ENCODE measurements at places on chromosomes 1 and 21.
A peak's percentile ranks its signal among the peaks of the same experiment; 100 is the strongest.

DNA sequence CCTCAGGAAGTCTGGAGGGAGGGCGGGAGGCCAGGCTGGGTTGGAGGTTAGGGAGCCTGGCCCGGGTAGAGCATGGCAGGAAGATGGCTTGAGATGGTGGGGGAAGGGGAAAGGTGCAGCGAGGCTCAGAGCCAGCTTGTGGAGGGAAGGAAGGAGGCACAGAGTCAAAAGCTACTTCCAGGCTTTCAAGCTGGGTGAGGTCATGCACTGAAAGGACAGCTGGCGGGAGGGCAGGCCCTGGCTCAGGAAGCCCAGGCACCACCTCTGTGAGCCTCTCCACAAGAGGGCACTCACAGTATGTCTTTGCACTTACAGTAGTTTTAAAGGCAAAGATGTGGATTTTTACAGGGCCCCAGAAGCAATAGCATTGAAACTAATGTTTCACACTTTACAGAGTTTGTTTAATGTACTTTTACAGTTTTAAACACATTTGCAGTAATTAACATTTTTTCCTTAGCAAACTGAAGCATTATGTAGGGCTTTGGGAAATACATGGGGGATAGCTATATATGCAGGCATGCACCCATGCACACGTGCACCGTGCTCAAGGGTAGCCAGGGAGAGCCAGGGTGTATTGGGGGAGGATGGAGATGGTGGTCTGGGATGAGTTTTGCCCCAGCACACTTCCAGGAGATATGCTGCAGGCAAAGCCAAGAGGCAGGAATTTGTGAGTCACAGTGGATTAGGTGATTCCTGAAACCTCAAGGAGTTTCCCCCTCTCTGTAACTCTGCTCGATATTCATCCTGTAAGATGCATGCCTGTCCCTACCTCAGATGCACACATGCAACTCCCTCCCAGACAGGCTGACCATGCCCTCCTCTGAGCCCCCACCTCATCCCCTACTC is 6.1 kb upstream of the ADAM15 start:
- peak; percentile 79 for DNase-seq

DNA sequence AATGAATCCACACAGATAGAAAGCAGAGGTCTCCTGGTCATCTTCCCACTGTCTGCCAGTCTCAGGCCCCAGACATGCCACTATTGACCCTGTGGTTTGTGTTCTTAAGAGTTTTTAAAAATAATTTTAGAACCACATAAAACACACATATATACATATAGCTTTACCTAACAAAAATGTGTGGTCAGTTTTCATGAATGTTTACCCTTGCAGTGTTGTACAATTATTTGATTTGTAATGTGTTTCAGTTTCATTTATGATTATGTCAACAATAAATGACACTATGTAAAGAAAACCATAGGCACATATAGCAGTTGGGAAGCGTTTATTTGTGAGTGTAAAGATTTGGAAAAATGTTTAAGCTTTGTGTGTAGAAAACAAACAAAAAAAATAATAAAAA is 17.1 kb downstream of the CHAF1B start:
- DNase-seq = no peak

GRCh38 chr21:41907496-41908258 is 28.5 kb upstream of the PRDM15 start:
- DNase-seq = no peak

- DNase-seq = no peak
Observed at GRCh38 chr1:180486092-180486491, 16.3 kb downstream of the ACBD6 start.

DNA sequence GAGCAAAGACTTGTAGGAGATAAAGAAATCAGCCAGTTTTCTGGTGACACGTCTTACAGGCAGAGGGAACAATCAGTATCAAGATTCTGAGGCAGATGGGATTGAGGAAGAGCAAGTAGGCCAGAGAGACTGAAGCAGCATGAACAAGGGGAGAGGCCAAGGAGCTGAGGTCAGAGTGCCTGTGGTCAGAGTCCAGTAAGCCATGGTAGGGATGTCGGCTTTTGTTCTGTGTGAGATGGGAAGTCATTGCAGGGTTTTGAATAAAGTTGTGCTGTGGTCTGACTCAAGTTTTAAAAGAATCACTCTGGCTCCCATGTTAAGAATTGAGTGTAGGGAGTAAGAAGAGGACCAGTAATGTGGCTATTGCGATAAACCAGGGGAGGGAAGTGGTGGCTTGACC is 85.9 kb upstream of the IVNS1ABP start:
- no peak for DNase-seq

DNA sequence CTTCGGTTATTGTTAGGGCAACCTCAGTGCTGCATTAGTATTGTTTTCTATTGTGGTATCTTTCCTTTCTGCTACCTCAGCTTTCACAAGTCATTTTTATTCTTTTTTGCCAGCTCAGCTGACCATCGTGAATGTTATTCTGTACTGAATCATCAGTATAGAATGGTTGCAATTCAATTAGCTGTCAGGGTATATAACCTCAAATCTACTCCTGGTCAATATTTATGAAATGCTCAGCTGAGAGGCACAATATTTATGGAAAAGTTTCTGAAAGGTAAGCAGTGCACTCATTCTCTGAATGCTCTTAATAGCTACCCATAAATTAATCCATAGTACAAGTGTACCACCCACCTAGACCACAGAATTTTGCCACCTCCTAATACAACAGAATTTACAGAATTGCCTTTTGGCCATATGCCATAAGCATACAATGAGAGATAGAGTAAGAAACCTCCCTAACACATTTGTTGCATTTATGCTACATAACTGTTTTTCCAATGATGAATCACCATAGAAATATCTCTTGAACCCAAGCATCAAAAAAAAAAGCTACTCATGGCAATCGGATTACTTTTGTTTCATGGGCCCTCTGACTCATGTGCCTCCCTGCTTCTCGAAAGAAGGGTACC is 732.6 kb upstream of the CHRM3 start:
- no peak for DNase-seq

- no peak for DNase-seq
Observed at GRCh38 chr21:45724345-45724961, 80.9 kb downstream of the PCBP3 start.

- DNase-seq = no peak
Observed at GRCh38 chr1:56139836-56140235, 439.5 kb downstream of the PLPP3 start.

DNA sequence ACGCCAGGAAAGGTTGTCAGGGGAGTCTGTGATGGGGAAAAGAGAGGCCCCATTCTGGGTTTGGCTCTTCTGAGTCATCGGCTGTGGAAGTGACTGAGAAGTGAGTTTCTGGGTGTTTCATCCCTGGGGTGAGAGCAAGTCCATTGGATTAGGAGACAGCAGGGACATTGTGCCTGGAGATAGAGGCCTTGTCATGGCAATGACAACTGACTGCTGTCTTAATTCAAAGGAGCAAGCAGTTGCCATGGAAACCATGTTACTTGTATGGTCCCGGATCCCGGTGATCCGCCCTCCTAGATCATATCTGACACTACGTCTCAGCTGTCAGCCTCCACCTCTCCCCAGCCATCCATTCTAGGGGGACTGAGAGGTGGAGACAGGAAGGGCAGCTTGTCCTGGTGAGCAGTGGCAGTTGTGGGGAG is 34.4 kb downstream of the KIAA0040 start:
- DNase-seq = no peak

GRCh38 chr1:24385160-24385940 is 28.2 kb downstream of the STPG1 start:
- DNase-seq = no peak

- DNase-seq = no peak
Observed at GRCh38 chr1:118488787-118489186, 303.8 kb upstream of the SPAG17 start.

- DNase-seq = no peak
Observed at GRCh38 chr1:43205671-43206070, 33.5 kb downstream of the CFAP57 start.

DNA sequence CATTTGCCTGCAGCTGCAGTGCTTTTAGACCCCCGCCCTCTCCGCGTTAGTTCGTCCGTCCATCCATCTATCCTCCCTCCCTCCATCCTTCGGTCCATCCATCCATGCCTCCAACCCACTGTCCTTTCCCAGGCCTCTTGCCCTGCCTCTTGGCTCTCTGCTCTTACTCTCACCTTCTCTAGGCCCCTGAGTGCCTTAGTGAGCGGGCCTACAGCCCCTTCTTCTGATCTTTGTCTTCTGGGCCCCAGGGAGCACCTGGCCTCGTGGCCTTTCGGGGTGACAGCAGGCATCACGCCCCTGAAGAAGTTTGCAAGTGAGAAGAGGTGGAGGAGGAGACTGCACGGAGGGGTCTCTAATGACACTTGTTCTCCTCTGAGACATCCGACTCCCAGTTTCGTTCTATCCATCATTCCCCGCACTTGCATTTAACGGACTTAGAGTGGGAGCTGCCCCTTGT is 842 bp downstream of the ATXN7L2 start:
- DNase-seq = no peak

DNA sequence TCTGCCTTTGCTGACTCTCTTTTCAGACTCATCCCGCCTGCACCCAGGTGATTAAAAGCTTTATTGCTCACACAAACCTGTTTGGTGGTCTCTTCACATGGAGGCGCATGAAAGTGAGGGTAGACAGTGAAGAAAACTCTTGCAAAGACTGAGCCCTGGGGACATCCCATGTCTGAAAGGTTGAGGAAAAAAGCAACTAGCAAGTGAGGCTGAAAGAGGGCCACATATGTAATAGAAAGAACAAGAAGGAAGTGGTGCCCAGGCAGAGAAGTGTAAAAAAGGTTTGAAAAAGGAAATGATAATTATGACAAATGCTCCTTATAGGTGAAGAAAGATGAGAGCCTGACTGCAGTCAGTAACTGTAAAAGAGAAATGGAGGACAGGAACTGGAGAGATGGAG is 115.9 kb upstream of the NEK7 start:
- DNase-seq = no peak

DNA sequence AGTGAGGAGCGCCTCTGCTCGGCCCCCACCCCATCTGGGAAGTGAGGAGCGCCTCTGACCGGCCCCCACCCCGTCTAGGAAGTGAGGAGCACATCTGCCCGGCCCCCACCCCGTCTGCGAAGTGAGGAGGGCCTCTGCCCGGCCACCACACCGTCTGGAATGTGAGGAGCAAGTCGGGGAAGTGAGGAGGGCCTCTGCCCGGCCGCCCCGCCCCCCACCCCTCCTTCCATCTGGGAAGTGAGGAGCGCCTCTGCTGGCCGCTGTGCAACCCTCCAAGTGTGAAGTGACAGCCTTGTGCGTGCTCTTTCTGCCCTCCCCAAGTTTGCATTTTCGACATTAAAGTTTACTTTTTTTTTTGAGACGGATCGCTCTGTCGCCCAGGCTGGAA is 5.1 kb upstream of the ZZZ3 start:
- no peak for DNase-seq

- no peak for DNase-seq
Observed at GRCh38 chr1:178057912-178058534, 35.9 kb upstream of the RASAL2 start.

DNA sequence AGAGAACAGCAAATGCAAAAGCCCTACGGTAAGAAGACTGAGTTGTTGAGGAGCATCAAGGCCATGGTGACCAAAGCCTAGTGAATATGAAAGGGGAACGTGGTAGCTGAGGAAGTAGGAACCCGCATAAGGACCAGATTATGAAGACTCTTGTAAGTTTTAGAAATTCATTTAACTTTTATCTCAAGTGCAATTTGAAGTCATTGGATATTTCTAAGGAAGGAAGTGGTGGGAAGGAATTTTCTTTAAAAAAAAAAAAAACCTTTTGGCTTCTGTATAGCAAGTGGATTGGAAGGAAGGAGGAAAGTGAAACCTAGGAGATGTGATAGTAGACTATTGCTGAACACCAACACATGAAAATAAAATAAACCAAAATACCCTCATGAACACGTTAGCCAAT is 119.0 kb downstream of the TNFSF18 start:
- no peak for DNase-seq

DNA sequence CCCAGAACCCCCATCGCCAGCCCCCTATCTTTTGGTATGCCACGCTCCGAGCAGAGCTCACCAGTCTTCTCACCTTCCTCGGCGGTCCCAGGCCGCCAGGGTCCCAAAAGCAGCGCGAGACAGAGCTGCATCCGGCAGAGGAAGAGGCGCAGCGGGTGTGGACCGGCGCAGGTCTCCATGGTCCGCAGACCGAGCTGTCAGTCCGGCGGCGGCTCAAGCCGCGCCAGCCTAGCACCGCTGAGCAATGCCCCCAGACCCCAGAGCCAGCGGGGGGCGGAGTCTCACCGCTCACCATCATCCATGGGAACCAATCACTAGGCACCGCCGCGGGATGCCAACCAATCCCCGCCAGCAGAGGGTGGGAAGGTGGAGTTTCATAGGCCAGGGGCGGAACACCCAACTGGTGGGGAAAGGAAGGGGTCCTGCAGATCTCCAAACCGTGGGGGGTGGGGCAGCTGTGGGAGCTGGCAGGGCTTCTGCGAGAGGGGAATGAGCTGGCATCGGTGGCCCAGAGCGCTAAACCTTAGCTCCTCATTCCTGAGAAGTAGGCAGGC is at the start of gene EPHA10:
TSS of gene EPHA10 (minus strand) at position 233 of the 554 bp plus-strand sequence. CDS start at position 179, 54 bp downstream.
- DNase-seq = no peak

DNA sequence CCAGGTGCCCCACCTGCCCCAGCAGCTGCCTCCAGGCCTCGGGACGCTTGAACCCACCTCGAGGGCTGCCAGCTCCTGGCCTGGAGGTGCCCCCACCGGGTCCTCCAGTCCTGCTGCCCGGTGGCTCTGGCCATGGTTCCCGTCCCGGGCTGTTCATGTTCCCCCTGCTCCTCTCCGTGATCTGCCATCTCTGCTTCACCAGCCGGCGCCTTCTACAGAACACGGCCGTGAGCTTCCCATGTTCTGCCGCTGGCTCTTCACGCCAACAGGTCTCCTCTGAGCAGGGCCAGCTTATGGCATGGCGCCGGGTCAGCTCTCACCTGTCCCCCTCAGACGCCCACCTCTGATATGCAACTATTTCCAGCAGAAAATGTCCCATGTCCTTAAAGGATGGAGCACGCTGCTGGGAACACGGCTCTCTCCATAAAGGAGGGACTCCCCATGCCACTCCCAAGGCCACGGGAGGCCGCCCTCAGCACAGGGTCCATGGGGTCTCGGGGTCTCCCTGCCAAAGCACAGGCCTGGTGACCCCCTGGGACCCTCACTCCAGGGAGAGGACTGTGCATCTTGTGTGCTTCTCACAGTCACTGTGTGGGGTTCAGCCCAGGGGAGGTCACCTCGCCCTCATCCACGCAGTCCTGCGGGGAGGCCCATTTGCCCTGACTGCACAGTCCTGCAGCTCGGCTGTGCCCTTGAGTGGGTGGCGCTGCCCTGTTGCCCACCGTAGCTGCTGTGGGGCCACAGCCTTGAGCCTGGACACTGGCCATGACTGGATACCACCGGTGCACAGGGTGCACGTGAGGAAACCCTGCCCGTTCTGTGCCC is 36.7 kb downstream of the COL18A1 start:
- DNase-seq = no peak

DNA sequence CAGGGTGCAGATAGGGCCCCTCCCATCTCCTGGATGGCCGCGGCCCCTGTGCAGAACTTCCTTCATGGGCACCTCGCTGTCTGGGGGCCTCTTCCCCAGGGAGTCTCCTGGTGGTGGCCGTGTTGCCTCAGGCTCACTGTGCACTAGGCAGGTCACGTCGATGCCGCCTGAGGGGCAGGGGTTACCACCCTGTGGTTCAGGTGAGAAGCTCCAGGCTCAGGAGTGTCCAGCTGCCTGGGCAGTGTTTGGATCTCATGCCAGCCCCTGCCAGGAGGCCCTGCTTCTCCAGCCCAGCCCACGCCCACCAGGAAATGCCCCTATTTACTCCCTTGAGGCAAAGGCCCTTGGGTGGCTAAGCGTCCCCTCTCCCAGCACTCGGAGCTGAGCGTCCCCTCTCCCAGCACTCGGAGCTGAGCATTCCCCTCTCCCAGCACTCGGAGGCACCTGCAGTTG is 2.1 kb downstream of the ITGB2 start:
- no peak for DNase-seq
